ENCODE measurements at places on chromosomes 11 and 22.

GRCh38 chr11:40338062-40338461, 1121.4 kb downstream of the LRRC4C start:
- no peak for DNase-seq

GRCh38 chr11:84292006-84292405, 1005.8 kb upstream of the CCDC90B start:
- DNase-seq = no peak

GRCh38 chr11:70305501-70305900, 35.0 kb downstream of the PPFIA1 start:
- DNase-seq = no peak

GRCh38 chr22:36552289-36552688, 23.3 kb upstream of the EIF3D start:
- no peak for DNase-seq

DNA sequence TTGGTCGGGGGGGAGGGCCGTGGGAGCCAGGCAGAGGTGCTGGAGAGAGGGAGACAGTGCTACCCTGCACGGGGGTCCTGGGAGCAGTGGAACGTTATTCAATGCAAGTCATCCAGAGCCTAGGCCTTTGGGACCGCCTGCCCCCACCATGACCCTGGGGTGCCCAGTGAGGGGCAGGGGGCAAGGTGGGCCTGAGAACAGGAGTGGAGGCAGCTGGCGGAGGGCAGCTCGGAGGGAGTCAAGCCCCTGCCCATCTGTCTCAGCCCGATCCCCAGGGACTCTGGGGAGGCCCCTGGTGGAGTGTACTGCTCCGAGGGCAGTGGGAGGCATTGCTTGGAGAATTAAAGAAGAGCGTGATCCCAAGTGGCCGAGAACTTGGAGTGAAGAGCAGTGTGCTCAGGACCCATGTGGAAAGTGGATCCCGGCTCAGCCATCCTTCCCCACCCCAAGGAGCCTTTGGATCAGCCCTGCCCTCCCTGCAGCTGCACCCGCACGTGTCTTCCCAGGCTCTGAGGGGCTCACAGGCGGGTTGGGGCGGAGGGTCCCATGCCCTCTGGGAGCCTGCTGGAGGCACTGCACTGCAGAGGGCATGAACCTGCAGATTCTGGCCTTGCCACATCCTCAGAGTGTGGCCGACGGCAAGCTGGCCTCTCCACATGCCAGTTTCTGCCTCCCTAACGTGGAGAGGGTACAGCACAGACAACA, 34.0 kb upstream of the SMIM38 start:
- DNase-seq = no peak

- no peak for DNase-seq
Measured at GRCh38 chr22:26054841-26055605, 114.2 kb upstream of the SEZ6L start.

DNA sequence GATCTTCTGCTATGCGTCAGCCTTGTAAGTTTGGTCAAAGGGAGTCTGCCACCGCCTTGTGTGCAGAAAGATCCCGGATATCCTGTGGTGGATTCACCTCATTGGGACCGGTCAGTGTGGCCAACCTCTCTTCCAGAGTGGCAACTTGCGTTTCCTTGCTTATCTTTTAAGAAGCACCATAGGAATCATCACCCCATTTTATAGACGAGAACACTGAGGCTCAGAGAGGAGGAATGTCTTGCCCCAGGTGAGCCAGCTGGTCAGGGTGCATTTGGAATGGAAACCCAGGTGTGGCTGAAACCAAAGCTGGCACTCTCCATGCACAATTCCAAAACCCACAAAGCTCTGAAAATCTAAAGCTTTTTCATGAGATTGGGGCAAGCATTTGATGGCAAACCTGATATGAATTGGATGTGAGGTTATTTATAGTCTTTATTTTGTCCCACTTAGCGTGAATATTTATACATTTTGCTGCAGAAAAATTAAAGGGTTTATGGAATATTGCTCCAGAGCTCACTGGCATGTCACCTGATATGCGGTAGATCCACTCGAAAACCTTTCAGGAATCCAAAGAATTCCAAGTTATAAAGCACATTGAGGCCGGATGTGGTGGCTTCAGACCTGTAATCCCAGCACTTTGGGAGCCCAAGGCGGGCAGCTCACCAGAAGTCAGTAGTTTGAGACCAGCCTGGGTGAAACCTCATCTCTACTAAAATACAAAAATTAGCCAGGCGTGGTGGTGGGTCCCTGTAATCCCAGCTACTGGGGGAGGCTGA, 12.1 kb upstream of the EIF3D start:
- DNase-seq = no peak
